Stimulated activated CD8-positive, alpha-beta memory T cell treated with anti-CD3 and anti-CD28 coated beads, Interleukin-7, amount 100 ng/mL, for 1 hour (primary cell): ENCODE measurements at places on chromosomes 7 and 10.
A peak's percentile ranks its signal among the peaks of the same experiment; 100 is the strongest.

DNA sequence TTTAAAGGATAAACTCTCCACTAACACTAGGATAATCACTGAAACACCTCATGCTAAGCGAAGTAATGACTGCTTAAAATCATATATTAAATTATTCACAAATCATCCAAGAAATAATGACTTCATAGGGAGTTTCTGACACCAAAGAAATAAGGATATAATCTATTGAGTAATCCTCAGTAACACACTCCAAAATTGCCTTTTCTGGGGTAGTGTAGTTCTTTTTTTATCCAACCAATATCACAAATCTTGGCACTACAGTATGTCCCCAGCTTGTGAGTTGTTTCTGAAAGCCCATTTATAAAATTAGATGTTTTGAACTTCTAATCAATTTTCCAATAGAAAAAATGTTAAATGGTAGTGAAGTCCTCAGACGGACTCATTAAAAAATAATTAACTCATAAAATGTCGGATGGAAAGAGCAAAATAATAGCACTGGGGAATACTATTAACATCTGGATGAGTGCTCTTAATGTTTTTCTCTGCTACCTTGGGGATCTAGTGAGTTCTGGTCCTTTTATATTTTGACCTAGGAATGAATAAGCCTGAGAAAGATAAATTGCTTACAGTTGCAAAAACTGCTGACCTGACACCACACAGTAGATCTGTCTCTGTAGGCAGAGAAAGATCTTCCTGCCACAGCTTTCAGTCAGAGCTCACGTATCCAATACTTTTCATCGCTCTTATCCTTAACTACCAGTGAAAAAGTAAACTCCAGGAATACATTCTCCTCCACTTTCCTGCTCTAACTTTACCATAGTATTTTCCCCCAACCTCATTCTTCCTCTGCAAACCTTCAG is 618.5 kb upstream of the ANKRD30A start:
- no peak for DNase-seq

GRCh38 chr10:28841625-28842024 is 164.3 kb downstream of the BAMBI start:
- no peak for DNase-seq

- DNase-seq, result no peak
These were observed 251.1 kb upstream of the MEOX2 start for GRCh38 chr7:15937571-15937970.

DNA sequence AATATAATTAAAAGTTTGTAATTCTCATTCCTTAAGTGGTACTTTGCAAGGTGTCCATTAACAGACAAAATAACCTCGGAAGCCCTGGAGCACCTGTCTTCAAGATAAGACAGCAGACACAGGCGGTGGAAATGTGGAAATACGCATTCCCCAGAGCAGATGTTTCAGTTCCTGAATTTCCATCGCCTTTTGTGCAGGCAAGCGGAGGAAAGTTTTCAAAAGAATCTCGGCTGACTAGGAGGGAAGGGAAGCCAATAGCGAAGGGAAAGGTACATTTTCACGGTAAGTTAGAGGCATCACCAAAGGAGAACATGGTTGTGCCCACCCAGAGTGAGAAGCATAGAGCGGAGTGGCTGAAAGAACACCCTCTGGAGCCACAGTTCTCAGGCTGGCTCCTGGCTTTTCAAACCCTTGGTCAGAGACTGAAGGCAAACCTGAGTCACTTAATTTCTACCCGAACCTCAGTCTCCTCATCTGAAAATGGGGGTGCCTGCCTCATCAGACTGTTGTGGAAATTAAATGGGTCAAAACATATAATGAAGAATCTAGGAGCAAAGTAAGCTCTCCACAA is 13.6 kb downstream of the CPA1 start:
- DNase-seq, result no peak

- no peak for DNase-seq
These were observed 88.8 kb downstream of the JCAD start for GRCh38 chr10:29970576-29970975.

DNA sequence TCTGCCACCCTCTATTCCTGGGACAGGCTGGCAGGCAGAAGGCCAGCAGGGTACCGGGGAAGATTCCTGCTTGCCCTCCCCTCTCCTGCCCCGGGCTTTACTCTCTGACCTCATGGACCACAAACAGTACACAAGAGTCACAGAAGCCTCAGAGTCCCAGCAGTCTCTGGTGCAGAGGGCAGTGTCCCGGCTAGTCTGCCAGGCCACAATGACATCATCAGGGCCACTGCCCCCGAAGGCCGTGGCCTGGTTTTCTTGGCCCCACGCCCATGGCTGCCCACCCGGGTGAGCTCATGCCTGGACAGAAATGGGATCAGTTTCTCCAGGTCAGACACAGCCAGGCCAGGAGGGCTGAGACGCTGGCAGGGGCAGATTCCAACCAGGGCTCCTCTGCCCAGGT is 91.9 kb downstream of the MYL10 start:
- DNase-seq, result no peak

- DNase-seq, result no peak
These were observed 1.0 kb downstream of the ATE1 start for GRCh38 chr10:121926671-121927317.

GRCh38 chr7:6244021-6244420 is 28.4 kb downstream of the CYTH3 start:
- DNase-seq, result no peak

DNA sequence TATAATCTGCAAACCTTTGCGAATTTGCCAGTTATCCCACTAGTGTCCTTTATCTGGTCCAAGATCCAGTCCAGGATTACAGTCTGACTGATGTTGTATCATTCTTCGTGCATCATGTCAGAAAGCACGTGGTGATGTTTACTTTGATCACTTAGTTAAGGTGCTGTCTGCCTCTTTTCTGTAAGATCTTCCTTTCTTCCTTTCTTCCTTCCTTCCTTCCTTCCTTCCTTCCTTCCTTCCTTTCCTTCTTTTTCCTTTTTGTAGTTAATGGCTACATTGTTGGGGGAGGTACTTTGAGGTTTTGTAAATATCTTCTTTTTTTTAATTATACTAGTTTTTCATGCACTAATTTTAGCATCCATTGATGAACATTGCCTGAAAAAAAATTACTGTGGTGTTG is 80.3 kb downstream of the LCOR start:
- no peak for DNase-seq

- no peak for DNase-seq
These were observed 115.1 kb downstream of the AGMO start for GRCh38 chr7:15446722-15447121.

DNA sequence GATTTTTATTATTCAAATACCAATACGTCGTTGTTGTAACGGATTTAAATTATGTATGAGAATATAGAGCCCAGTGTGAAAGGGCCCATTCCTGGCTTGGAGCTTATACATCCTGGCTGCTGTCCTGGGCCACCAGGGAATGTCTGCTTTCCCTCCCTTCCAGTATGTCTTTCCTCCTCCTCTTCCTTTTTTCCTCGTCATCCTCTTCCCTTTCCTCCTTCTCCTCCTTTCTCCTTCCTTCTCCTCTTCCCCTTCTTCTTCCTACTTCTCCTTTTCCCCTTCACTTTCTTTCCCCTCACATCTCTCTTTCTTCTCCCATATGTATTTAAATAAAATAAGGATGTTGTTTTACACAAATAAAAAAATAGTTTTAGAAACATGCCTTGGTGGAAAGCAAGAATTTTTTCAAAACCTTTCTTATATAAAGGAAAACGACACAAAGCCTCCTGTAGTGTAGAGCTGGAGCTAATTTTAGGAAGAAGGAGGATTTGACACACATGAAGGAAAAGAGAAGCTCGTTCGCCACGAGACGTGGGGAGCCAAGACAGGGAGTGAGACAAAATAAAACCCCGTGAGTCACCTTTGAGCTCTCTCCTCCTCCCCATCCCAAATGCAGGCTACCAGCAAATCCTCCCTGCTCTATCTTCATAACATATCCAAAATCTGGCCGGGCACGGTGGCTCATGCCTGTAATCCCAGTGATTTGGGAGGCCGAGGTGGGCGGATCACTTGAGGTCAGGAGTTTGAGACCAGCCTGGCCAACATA is 301.1 kb upstream of the LYZL1 start:
- no peak for DNase-seq

DNA sequence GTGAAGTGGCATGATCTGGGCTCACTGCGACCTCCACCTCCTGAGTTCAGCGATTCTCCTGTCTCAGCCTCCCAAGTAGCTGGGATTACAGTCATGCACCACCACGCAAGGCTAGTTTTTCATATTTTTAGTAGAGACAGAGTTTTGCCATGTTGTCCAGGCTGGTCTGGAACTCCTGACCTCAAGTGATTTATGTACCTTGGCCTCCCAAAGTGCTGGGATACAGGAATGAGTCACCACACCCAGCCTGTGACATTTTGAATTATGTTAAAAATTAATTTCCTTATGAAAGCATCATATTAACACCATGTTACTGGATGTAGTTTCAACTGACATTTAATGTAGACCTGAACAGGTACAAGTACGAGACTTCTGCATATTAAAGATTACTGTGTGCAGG is 24.3 kb downstream of the ABCB4 start:
- DNase-seq, result no peak

DNA sequence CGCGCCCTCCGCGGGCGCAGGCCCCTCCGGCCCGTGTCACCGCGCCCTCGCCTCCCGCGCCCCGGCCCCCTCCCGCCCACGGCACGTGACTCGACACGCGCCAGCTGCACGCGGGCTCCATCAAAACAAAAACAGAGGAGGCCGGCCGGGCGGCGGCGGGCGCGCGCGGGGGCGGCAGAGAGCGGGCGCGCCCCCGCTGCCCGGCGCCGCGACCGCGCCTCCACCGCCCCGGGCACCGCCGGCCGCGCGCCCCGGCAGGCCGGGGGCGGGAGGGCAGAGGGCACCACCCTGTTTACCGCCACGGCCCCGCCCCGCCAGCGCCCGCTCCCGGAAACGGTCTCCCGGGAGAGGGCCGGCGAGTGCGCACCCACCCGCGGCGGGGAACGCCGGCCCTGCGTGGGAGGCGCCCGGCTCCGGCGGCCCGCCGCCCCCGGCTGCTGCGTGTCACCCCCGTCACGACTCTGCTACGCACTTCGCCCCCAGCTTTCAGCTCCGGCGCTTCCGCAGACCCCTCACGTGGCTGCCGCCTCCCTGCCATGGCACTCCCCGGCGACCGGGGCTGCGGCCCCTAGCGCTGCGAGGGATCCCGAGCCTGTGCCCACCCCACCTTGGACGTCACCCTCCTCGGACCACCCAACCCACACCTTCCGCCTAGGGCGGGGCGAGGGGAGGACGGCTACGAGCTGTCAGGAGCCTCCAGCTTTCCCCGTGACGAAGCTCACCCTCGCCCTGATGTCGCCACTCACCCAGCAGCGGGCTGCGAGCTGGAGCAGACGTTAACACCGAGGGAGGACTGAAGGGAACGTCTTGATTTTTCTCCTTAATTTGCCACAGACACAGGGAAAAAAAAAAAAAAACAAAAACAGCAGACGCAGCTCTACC is 221.6 kb upstream of the MKLN1 start:
- peak; percentile 62 for DNase-seq

DNA sequence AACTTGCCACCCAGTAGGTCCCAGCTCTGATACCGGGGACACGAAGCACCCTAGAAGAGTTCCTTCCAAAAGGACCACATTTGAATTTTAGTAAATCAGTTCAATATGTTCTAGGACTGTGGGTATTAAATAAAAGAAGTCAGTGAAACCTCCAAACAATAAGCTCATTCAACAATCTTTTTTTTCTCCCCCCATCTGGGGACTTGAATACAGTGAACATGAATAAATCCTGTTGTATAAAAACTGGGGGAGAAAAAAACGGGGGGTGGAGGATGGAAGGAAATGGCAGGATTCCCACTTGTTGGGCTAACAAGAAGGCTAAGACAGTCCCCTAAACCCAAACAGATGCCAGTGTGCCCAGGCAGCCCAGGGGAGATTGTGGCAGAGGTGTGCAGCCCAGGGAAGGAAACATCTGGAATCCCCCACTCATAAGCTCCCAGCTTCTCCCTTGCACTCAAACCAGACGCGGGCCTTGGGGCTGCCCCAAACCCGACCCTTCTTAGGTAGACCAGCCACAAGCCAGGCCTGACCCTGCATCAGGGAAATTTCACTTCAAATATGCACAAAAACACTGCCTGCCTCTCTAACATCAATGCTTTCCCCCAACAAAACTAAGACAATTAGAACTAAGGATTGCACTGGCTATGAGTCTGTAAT is 8.8 kb downstream of the AFAP1L2 start:
- no peak for DNase-seq

GRCh38 chr10:61232780-61233179 is 220.4 kb downstream of the TMEM26 start:
- DNase-seq, result no peak

GRCh38 chr7:139850906-139851305 is 21.8 kb downstream of the TBXAS1 start:
- no peak for DNase-seq

GRCh38 chr10:3401491-3401938 is 228.9 kb upstream of the PITRM1 start:
- no peak for DNase-seq

GRCh38 chr7:41696323-41696916 is 6.5 kb downstream of the INHBA start:
- DNase-seq, result no peak

- DNase-seq, result no peak
These were observed 711.2 kb upstream of the NRP1 start for GRCh38 chr10:34045571-34046190.

DNA sequence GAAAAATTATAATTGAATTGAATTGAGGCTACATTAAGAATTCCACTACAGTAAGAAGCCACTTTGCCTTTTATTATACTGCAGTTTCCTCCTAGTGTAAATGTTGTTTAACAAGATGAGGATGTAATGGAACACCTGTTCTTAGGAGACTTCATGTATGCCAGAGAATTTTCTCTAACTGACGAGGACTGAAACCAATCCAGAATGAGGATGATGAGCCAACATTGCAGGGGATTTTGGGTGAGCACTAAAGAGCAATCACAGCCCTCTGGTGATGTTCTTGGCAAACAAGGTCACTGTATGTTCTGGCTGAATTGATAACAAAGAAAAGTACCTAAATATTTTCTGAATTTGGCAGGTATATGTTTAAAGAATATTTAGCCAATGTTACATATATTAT is 60.9 kb downstream of the RELN start:
- DNase-seq, result no peak

DNA sequence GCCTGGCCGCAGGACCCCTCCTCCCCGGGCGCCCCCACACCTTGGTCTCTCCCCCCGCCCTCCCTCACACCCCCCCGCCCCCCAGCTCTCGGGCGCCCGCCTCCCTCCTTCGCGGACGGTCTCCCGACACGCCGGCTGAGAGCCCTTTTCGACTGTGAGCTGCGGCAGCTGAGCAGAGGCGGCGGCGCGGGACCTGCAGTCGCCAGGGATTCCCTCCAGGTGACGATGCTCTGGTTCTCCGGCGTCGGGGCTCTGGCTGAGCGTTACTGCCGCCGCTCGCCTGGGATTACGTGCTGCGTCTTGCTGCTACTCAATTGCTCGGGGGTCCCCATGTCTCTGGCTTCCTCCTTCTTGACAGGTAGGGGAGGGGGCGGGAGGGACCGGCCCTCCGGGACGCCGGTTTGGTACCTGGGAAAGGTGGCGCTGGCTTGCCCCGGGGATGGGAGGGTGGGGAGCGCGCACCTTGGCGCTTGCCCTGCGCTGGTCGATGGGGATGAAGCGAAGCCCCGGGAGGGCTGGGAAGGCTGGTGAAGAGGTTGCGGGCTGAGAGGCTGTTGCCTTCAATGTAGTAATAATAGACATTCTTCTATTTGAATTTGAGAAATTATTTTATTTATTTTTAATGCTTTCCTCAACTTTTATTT is at the start of gene BMPER:
TSS of gene BMPER (plus strand) at position 151 of the 644 bp plus-strand sequence. CDS start at position 226, 75 bp downstream.
- no peak for DNase-seq

- DNase-seq, result no peak
These were observed 77.6 kb upstream of the ZMIZ1 start for GRCh38 chr10:78991187-78991586.

- no peak for DNase-seq
These were observed 17.4 kb upstream of the KIF5B start for GRCh38 chr10:32073659-32074058.
